ENCODE measurements at places on chromosomes 7 and 10. TPM values are rescaled to one million over a fixed set of nuclear protein-coding genes. Genes with fewer than 3 reads are reported as not detected.

Gene TCAF2
- 0.36 TPM for total RNA-seq

Gene TAC1
- not detected for total RNA-seq

Gene ARMS2
- total RNA-seq = not detected

Gene CD36
- total RNA-seq = 0.05 TPM

Gene IDI2
- total RNA-seq = not detected

Gene PRR15
- not detected for total RNA-seq

Gene ELFN1
- total RNA-seq = 5.3 TPM

Gene NUPR2
- not detected for total RNA-seq

Gene ANXA8
- 54.3 TPM for total RNA-seq

Gene FEZF1
- total RNA-seq = not detected

Gene MEOX2
- total RNA-seq = not detected

Gene FAM13C
- 0.22 TPM for total RNA-seq

Gene ARHGAP12
- 49.6 TPM for total RNA-seq

Gene IL15RA
- total RNA-seq = 10.3 TPM

Gene LEP
- not detected for total RNA-seq

Gene LBX1
- total RNA-seq = 1.1 TPM

Gene LMOD2
- not detected for total RNA-seq

Gene SMO
- 31.4 TPM for total RNA-seq

Gene GSAP
- total RNA-seq = 9.6 TPM

Gene GIGYF1
- total RNA-seq = 12.5 TPM

Gene PRSS1
- total RNA-seq = not detected

Gene NUTM2B
- 1.2 TPM for total RNA-seq

Gene TRIM74
- 0.12 TPM for total RNA-seq

Gene SFTPA1
- not detected for total RNA-seq

Gene ERCC6
- 5.2 TPM for total RNA-seq

Gene CCL24
- not detected for total RNA-seq

Gene TLX1
- not detected for total RNA-seq
